ENCODE measurements at places on chromosomes 3 and 15.

- peak; percentile 68 for DNase-seq
Measured at GRCh38 chr3:179526989-179527391, 35.7 kb upstream of the ACTL6A start.

GRCh38 chr3:169131690-169132464 lies 531.6 kb downstream of the MECOM start:
- no peak for DNase-seq

- no peak for DNase-seq
Measured at GRCh38 chr15:51390241-51390965, 48.9 kb downstream of the GLDN start.

- DNase-seq = peak; percentile 48
Measured at GRCh38 chr3:107208796-107209195, 168.4 kb upstream of the CCDC54 start.

DNA sequence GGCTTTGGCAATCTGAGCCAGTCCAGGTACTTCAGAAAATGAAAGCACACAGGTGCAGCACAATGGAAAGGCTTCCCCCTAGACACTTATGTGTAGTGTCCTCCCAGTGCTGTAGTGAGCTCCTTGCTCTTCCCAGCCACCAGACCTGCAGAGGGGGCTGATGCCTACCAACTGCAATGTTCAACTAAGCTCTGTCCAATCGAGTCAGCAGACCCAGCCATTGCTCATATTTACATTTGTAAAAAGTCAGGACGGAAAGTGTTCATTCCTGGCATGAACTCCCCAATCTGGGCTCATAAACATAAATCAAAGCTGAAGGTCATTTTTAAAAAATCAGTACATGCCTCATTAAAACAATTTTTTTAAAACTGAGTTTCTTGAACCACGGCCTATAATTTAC lies 73.0 kb downstream of the FOXP1 start:
- DNase-seq = peak; percentile 41

DNA sequence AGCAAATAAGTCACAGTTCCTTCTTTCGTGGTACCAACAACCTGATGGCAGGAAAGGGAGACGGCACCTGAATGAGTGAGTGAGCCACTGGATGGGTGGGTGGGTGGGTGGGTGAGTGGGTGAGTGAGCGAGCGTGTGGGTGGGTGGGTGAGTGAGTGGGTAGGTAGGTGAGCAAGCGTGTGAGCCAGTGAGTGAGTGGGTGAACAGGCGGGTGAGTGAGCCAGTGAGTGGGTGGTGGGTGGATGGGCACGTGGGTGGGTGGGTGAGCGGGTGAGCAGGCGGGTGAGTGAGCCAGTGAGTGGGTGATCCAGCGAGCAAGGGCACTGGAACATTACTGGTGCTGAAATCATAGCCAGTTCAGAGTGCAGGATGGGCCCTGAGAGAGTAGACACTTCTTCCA lies 152.8 kb downstream of the MEGF11 start:
- no peak for DNase-seq

- DNase-seq = no peak
Measured at GRCh38 chr3:171358181-171358880, 101.9 kb downstream of the TNIK start.

DNA sequence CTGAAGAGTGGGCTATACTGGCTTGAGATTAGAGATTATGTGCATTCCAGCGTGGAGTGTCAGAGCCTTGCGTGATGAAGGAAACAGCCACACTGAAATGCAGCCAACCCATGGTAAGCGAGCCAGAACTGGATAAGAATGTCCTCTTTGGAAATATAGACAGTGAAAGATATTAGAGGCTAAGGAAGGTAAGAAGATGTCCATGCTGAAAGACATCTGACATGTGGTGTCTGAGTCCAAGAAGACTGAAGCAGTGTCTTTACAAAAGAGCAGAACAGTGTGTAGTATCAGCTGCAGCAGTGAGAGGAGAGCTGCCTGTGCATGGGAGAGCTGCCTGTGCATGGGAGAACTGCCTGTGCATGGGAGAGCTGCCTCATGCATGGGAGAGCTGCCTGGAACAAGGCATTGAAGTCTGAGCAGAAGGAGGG lies 672.2 kb downstream of the DIPK2A start:
- DNase-seq = peak; percentile 33
